AG04449 (cell line): ENCODE measurements at places on chromosomes 11 and 22.

DNA sequence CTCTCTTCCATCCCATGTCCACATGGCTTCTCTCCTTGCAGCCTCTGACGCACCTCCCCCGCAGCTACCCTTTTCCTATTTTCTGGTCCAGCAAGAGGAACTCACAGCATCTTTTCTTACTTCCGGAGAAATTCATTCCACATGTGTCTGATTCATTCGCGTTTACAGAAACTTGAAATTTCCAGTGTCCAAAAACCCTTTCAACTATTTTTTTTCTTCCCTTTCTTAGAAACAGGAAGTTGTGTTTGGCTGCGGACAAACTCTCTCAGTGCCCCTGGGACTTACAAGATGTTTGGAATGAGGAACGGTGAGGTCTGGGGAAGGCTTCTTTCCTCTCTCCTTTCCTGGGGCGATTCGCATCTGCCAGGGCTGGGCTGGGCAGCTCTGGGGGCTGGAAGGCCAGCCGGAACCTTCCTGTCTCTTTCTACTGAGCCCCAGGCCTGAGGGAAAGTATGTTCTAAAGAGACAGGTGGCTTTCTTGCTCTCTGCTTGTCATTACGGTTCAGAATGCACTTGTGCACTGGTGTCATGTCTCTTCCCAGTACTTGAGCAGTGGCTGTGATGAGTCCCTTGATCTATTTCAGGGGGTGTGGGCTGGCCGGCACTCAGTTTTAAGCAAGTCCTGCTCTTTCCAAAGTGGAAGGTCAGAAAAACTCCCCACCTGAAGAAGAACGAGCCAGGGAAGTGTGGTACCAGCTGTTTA, 27.5 kb downstream of the ADAMTS8 start:
- peak; percentile 41 for DNase-seq

DNA sequence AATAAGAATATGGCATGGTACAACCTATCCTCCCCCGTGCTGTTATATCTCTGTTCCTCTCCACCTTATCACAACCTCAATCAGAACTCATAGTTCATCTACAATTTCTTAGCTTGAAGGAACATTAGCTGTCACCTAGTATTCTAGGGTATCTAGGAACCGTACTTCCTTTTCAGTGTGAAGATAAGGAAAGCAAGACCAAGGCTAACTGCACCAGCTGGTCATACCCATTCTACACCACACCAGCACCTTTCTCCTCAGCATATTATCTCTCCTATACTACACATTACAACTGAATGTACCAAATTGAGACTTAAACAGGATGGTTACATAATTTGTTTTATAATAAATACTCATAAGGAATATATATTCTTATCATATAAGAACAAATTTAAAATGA, 73.1 kb downstream of the ARHGAP32 start:
- DNase-seq, result no peak

- no peak for DNase-seq
Observed at GRCh38 chr11:22194306-22194705, 1.4 kb downstream of the ANO5 start.

DNA sequence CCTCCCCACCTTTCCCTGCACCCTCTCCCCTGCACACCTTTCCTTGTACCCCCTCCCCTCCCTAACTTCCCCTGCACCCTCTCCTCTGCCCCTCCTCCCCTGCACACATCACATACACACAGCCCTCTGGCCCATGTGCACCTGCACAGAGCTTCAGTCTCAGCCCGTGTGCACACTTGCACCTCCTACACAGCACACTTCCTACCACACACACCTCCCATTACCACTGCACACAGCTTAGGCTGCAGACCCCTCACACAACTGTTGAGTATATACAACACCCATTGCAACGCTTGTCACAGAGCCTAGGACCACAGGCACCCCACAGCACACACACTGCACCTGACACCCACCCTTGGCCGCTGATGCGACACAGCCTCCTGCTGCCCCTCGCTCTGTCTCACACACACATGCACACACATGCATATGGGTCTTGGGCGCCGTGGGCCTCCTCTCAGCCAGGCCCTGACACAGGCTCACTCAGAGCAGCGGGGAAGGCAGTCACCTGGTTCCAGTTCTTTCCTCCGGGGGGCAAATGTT, 411 bp downstream of the SIGIRR start:
- DNase-seq, result no peak

- DNase-seq, result no peak
Observed at GRCh38 chr22:25728071-25728470, 13.9 kb upstream of the MYO18B start.
